ENCODE measurements at places on chromosomes 7 and 10. TPM values are rescaled to one million over a fixed set of nuclear protein-coding genes. Genes with fewer than 3 reads are reported as not detected.

- no peak for DNase-seq
These were observed 485.3 kb upstream of the GALNT17 start for GRCh38 chr7:70646536-70647248.

- no peak for DNase-seq
These were observed 525.0 kb upstream of the ADARB2 start for GRCh38 chr10:2262333-2262732.

Gene PPIA
- 1,157 TPM for polyA plus RNA-seq

DNA sequence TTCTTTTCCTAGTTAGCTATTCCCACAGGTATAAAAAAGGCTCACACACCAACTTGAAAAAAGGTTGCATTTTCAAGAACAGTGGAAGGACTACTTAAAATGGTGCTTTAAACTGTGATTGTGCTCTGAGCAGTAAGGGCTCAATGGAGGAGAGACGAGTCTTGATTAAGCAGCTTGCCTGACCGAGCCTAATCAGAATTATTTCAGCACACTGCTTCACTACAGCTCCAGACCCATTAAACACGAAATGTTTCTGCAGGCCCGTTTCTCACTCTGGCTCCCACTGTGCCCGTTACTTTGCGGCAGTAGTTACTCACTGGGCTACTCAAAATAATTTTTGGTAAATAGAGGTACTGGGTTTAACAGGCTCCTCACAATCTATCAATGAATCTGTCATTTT lies 126.0 kb downstream of the NRCAM start:
- no peak for DNase-seq

DNA sequence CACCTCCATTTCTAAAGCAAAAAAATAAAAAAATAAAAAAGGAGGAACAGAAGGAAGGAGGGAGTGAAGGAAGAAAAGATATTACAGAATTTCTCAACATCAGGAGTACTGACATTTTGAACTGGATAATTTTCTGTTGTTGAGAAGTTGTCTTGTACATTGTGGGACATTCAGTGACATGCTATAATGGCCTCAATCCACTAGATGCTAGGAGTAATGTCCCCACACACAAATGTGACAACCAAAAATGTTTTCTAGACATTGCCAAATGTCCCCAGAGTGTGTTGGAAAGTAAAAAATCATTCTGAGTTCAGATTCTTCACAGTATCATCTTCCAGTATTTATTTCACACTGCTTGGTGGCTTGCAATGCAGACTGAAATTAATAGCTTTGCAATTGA lies 6.5 kb downstream of the ZNF438 start:
- DNase-seq, result no peak

Gene MORN4
- 16.6 TPM for polyA plus RNA-seq

GRCh38 chr7:99562832-99563231 lies 4.4 kb downstream of the ZNF655 start:
- DNase-seq, result no peak

DNA sequence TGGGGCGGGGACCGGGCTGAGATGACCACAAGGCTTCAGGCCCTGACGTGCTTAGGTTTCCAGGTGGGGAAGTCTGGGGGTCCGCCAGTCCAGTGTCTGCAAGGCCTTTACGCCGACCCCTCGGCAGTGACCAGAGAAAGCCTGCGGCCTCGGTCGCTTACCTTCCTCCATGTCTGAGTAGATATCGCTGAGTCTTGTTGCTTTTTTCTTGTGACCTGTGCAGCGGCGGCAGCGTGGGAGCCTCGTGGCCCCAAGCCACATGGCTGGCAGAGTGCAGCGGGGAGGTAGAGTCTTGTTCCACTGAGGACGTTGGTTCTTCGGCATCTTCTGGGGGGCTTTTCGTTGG lies 329 bp downstream of the NOLC1 start:
- no peak for DNase-seq

DNA sequence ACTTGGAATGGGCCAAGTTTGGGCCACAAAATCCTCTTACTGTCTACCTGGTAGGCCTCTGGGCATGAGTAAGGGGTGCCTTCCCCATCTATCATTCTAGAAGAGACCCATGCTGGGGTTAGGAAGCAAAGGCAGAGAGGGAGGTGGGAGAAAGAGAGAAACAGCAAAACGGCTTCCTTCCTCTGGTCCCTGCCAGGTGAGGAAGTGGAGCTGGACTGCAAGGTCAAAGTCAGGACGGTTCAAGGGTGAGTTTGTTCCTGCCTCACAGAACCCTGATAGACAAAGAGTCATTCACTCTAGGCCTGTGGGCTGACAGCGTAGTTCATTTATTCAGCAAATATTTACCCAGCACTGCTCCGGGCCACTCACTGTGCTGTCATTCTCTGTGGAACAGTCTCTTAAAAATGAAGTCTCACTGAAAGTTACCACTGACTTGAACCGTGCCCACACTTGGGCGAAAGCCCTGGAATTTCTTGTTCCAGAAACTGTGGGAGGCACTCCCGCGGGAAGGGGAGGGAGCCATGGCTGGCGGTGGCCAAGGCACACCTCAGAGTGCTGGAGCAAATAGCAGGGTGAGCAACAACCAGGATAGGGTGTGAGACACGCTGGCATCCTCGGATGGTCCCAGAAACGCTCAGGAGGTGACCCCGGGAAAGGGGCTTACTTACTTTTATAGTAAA lies 26.2 kb upstream of the ECHDC3 start:
- no peak for DNase-seq

DNA sequence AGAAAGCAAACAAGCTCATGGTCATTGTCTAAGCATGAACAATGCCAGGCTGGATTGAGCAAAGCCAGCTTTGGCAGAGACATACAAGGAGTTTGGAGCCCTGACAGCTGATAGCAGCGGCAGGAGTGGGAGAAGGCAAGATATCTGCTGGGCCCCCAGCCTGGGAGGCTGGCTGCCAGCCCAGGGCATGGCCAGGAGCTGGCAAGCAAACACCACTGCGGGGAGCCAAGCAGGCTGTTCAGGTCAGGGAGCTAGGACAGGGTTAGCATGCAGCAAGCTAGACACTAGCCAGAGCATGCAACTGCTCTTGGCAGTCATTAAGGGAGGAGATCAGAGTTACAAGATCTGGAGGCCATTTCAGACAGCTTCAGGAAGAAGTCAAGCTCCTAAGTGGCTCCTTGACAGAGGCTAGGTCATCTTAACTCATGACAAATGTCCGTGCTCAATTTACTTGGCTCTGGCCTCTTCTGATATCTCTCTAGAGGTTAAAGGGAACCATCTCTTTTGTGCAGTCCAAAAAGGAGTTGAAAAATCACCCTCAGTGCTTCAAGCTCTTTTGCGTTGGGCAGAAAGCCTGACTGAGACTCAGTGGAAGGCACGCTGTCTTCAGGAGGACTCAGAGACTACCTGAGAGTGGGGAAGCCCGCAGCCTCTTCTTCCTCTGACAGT lies 436.8 kb upstream of the C7orf33 start:
- DNase-seq, result peak; percentile 35

All from left lung (tissue), 14 donors.